ENCODE measurements at places on chromosomes 13 and 19.

DNA sequence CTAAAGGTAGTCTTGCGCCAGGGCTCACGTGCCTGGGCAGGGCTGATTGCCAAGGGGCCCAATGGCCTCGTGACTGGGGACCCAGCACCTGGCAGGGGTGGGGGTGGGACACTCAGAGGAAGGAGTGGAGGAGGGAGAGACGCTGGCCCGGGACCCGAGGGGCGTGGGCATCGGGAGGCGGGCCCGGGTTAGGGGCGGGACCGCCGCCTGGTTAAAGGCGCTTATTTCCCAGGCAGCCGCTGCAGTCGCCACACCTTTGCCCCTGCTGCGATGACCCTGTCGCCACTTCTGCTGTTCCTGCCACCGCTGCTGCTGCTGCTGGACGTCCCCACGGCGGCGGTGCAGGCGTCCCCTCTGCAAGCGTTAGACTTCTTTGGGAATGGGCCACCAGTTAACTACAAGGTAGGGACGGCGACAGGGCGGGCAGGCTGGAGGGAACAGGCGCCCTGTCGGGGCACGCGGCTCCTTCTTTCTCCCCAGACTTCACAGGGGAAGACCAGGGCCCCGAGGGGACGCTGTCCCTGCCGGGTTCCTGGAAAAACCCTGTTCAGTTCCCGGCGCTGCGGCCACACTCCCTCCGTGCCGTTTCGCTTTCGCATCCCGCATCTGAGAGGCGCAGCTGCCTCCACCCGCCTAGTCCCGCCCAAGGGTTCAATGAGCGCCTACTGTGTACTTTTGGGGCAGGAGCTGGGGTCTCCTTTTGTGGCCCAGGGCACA, at the start of gene IFI30:
Gene IFI30, plus strand, starts transcription at position 242 of the 717 bp plus-strand sequence. Its CDS starts 29 bp downstream, at position 271.
- peak; percentile 95 for DNase-seq

DNA sequence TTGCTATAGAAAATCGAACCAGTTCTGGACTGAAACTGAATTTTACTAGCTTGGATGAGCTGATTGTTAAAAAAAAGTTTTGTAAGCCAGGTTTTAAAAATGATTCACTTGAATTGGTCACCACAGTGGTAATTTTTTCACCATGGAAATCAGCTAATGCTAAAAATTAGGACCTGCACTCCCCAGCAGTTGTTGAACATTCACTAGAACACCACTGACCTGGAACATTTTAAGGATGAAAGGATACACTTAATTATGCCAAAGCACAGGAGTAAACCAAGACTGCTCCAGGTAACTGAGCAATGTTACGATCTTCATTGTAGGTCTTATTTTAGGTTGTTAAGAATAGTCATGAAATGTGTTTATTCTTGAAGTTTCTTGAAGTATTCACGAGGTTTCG, 1342.6 kb upstream of the SPRY2 start:
- DNase-seq, result no peak

DNA sequence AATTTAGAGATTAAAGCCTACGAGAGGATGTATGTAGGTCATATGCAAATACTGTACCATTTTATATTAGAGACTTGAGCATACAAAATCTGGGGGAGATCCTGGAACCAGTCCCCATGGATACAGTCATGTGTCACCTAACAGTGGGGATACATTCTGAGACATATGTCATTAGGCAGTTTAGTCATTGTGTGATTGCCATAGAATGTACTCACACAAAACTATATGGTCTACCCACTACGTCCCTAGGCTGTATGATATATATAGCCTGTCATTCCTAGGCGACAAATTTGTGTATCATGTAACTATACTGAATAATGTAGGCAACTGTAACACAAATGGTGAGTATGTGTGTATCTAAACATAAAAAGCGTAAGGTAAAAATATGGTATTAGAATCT, 62.8 kb downstream of the WDFY2 start:
- no peak for DNase-seq

DNA sequence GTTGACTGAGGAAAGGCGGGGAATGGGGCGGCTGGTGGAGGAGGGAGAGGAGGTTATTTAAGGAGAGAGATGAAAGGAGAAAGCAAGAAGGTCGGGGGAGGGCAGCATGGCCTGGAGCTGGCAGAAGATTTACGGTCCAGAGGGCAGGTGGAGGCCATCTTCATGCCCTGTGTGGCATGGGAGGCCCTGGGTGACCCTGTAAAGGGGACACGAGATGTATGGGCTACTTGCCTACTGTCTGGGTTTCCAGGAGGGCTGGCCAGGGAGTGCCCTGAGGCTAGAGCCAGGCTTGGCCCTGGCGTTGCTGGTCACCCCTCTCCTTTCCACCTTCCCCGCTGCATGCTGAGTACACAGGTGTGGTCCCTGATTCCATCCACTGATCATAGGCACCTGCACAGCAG, 6.1 kb downstream of the WTIP start:
- DNase-seq, result peak; percentile 47

DNA sequence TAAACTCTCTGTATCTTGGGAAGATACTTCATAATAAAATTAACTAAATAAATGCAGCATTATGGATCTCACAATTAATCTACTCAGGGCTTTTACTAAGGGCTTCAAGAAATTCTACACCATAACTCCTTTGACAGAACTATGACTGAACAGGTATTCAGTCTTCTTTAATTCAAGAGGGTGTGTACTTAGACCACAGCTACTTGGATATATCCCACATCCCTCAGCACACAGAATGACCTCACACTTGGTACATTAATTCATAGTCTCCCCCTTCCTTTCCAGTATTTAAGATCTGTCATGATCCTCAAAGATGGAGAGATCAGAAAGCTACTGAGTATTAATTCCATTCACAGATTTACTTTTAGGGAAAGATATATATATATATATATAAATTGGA, 11.6 kb downstream of the DIAPH3 start:
- DNase-seq, result no peak

DNA sequence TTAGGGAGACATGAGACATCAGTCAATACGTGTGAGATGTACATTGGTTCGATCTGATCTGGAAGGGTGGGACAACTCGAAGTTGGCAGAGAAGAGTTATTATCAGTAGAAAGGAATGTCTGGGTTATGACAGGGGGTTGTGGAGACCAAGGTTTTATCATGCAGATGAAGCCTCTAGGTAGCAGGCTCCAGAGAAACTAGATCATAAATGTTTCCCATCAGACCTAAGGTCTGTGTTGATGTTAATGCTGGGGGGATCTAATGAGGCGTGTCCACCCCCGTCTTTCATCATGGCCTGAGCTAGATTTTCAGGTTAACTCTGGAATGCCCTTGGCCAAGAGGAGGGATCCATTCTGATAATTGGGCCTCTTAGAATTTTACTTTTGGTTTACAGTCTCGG, 187.0 kb upstream of the KL start:
- no peak for DNase-seq

DNA sequence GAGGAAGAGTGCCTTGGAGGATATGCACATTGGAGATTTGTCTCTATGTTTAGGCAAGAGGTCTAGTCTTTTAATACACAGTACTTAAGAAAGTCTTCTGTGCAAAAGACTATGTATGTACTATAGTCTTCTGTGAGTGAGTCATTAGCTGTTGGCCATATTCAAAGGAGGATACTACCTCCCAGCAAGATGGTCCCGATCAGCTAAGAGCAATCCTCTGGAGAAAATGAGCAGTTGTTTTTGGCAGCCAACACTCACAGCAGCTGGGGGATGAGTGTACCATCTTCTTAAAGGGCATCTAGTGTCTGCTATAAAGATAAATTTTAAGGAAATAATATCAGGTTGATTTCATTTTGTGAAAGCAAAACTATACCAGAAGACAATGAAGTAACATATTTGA, 487.8 kb downstream of the KCTD12 start:
- DNase-seq, result no peak

DNA sequence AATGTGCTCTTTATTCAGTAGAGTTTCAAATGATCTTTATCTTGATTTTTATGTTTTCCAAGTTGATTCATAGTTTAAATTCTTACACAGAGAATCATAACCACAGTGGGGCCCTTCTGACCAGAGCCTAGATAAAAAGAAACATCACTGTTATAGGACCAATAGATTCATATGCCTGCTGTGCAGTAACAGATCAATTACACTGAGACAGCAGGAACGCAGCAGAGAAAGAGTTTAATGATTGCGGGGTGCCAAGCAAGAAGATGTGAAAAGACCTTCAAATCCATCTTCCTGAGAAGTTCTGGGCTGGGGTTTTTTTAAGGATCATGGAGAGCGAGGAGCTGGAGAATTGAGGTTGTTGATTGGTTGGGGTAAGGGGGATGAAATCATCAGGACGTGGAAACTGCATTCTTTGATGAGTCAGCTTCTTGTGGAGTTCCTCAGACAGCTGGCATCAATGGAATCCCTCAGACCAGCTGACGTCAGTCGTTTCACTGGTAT, 346.6 kb downstream of the TBC1D4 start:
- no peak for DNase-seq

GRCh38 chr13:21901336-21901735, 230.5 kb downstream of the FGF9 start:
- DNase-seq, result no peak

GRCh38 chr13:33213024-33213768, 72.4 kb downstream of the STARD13 start:
- DNase-seq, result no peak

GRCh38 chr13:42477596-42478190, 96.3 kb upstream of the TNFSF11 start:
- DNase-seq, result no peak

- no peak for DNase-seq
Observed at GRCh38 chr19:7607212-7607873, 11.7 kb downstream of the CAMSAP3 start.

- no peak for DNase-seq
Observed at GRCh38 chr13:43071824-43072223, 48.4 kb downstream of the DNAJC15 start.

GRCh38 chr19:8085598-8086408, 33.2 kb downstream of the CCL25 start:
- DNase-seq, result no peak

DNA sequence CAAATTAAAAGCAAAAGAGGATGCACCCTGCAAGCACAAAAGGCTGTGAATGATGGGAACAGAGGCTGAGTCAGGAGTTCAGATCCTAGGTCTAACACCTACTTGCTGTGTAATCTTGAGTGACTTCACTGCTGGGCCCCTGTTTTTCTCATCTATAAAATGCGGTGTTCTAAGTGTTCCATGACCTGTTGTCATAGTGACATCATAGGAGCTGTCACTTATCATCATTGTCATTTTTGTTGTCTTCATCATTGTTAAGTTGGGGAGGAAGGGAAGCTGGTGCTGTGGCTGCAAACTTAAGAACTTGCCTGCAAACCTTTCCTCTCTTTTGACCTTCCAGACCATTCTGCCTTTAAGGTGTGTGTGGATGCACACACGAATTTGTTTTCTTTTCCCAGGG, 20.6 kb downstream of the ACSBG2 start:
- DNase-seq, result no peak

- DNase-seq, result no peak
Observed at GRCh38 chr19:18344582-18344950, 4.2 kb downstream of the PGPEP1 start.

- DNase-seq, result no peak
Observed at GRCh38 chr19:48473161-48473966, 4.2 kb downstream of the CYTH2 start.

DNA sequence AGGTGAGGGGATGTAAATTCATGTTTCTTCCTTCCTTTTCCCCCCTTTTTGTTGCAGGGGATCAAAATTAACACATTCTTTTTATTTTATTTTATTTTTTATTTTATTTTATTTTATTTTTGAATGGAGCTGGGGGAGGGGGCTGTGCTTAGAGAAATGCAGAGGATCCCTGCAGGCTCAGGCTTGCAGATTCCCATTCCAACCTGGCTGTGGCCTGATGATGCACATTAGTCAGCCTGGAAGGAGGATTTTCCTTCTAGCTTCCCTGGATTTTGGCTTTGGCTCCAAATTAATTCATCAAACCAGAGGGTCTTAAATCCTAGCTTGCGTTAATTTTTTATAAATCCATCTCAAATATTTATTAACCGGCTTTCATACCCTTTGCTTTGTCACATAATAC, 67.0 kb downstream of the FREM2 start:
- no peak for DNase-seq

GRCh38 chr13:50866817-50867636, 23.5 kb upstream of the DLEU7 start:
- no peak for DNase-seq

DNA sequence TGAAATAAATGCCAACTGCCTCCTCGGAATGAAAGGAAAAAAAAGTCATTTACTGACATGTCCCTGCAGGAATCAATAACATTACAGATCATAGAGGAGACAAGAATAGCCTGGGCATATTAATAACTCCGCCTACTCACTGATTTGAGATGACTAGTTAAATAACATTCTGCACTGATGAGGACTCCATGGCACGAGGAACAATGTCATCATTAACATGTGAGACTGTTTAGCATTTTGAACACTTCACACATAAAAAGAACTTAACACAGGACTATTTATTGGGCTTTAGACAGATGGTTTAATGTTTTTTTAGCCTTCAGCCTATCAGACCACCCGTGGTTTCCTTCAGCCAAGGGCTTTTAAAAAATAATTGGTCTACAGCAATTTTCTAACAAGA, 170.1 kb downstream of the OLFM4 start:
- no peak for DNase-seq

DNA sequence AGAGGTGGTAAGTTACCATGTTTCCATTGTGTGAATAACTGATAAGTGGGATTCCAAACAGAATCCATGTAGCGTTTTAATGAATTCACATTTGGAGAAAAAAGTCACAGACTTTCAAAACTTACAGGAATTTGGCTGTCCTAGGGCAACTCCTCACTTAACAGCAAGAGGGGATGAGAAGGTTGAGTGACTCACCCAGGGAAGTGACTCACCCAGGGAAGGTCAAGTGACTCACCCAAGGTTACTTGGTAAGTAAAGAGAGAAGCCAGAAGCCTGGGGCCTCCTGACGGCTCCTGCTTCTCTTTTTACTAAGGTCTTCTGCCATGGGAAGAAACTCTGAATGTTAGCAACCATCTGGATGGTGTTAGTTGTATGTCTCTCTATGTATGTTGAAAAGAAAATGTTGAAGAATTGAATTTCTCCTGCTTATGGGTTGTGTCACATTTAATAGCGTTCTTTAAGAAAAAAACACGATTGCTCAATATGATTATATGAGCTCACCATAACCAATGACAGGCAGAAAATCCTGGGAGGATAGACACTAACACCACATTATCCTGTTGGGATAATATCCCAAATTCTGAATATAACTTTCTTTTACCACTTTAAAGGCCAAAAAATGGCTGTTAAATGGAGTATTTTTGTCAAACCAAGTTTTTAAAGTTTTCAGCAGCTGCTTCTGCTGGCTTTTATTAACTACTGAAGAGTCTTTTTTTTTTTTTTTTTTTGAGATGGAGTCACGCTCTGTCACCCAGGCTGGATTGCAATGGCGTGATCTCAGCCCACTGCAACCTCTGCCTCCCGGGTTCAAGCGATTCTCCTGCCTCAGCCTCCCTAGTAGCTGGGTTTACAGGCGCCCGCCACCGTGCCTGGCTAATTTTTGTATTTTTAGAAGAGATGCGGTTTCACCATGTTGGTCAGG, 195.6 kb downstream of the GGACT start:
- peak; percentile 92 for DNase-seq

DNA sequence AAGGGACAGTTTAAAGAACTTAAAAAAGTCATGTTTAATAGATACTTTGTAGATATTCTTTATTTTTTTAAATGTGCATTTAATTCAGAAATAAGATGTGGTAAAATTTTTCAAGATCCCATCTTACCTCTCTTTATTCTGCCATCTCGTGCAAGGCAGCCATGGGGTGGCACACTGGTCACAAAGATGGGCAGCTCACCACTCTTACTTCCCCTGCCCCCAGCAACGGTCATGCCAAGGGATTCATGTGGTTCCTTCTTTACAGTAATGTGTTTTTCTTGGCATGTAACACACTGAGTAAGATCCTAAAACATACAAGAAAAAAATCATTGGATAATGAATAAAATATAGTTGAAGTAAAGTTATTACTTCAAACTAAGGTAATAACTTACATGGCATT, 64.2 kb downstream of the LNX2 start:
- DNase-seq, result no peak

GRCh38 chr13:111597191-111597611, 276.8 kb downstream of the TEX29 start:
- no peak for DNase-seq
